ENCODE measurements at places on chromosomes 13 and 19.

DNA sequence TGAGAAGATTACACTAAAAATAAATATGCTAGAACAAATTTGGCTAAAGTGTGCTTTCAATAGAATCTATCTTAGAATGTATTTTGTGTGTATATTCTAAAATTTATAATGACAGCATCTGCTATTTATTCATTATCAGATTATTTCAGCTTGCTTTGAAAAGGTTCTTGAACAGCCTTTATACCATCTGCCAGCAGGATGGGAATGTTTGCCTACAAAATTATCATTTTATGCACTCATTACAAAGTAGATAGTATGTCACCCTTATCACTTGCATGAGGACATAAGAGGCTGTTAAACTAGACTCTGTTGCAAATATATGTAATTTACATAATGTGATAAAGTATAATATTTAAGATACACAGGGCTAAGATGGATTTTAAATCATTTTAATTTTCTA lies 1286.9 kb upstream of the PCDH20 start:
- no peak for DNase-seq

DNA sequence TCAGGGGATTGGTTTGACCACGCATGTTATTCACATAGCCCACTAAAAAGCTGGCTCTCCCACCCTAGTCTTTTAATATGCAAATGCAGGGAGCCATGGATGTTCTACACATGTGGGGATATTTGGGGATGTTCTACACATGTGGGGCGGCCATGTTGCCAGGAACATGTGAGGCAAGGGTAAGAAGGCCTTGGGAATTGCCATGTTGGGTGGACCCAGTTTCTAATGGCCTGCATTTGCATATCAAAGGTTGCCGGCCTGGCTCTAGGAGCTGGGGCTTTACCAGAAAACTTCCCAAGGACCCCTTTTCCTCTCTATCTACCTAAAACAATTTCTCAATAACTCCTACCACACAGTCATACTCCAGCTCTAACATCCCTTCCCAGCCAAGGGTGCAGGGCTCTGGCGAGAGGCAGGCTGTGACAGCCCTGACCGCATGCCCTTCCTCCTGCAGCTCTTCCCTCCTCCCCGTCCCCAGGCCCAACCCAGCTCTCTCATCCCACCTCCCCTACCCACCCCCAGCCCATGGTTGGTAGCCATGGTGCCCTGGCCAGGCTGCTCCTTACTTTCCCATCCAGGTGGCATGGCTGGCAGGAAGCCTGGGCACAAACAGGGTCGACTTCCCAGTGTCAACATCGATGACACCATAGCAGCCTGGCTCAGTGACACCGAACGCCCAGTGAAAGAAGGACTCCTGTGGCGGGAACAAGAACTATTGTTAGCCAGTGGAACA lies 11.0 kb downstream of the PEPD start:
- no peak for DNase-seq

DNA sequence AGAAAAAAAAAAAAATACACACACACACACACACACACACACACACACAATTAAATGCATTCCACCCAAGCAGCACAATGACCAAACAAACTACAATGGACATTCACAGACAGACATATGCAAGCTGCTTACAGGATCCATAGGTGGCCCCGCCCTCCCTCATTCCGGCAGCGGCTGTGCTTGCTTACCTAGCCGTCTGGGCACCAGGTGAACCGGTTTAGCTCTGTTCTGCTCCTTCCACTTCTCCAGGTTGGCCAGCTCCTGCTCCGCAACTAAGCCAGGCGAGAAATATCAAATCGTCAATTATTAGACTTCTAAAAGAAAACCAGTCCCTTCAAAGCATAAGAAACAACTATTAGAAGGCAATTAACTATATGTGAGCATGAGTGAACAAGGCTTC lies 23.1 kb downstream of the EPSTI1 start:
- DNase-seq = no peak

DNA sequence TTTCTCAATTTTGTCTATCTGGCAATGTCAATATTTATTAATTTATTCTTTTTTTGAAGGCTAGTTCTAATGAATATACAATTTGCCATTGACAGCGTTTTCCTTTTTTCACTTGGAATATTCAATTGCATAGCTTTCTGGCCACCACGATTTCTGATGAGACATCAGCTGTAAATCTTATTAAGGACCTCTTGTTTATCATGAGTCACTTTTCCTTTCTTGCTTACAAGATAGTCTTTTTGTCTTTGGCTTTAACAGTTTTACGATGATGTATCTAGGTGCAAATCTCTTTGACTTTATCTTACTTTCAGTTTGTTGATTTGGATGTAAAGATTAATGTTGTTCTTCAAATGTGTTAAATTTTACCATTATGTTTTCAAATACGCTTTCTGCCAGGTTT lies 991.6 kb upstream of the SLC10A2 start:
- DNase-seq = no peak

GRCh38 chr19:11096210-11096841 lies 7.1 kb downstream of the LDLR start:
- peak; percentile 48 for DNase-seq

GRCh38 chr13:82747958-82748357 lies 1134.3 kb downstream of the SLITRK1 start:
- no peak for DNase-seq

DNA sequence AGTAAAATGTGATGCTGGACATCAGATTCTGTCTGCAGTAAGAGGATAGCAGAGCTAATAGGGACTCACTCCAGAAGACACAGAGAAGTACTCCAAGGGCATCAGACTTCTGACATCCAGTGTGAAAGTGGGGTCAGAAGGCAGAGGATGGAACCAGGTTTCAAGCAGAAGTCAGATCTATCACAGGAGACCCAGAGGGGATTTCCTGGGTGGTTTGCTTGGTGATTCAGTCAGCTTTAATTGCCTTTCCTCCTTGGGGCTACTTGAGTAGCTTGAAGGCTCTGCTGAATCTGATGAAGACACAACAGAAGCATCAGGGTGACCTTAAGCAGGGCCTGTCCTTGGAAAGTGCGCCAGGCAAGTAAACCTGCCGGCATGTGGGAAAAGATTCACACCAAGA lies 300.6 kb downstream of the COG6 start:
- DNase-seq = peak; percentile 73

GRCh38 chr13:80454245-80454644 lies 113.3 kb upstream of the SPRY2 start:
- peak; percentile 34 for DNase-seq

DNA sequence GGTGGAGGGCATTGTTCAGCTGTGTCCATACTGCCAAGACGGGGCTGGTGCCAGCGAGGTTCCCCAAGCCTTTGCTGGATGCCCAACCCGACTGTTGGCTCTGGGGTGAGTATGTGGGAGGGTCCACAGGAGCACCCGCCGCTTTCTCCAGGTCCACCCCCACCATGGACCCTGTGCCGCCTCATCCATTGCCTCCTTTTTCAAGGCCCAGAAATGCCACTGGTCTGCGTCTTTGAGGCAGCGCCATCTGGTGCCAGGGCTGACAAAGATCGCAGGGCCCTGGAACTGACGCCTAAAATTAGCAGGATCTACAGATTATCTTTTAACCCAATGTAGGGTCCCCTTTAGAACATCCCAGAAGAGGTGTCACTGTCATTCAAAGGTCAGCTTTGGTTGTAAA lies 34.6 kb downstream of the NFIX start:
- DNase-seq = no peak

DNA sequence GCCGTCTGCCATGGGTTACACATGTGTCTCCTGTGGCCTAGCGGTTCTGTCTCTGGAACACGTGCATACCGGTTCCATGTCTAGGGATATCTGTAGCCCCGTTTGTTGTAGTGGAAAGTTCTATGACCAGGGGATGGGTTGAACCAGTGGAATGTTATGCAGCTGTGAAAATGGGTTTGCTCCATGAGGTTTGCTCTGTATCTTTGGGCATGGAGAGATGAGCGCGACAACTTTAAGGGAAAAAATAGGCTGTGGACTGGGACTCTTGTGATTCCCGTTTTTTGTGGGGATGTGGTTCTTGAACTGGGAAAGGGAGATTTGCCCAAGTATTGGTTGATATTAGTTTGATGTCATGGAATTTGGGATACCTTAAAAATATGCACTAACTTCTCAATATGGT lies 120.4 kb downstream of the KDM4B start:
- no peak for DNase-seq

DNA sequence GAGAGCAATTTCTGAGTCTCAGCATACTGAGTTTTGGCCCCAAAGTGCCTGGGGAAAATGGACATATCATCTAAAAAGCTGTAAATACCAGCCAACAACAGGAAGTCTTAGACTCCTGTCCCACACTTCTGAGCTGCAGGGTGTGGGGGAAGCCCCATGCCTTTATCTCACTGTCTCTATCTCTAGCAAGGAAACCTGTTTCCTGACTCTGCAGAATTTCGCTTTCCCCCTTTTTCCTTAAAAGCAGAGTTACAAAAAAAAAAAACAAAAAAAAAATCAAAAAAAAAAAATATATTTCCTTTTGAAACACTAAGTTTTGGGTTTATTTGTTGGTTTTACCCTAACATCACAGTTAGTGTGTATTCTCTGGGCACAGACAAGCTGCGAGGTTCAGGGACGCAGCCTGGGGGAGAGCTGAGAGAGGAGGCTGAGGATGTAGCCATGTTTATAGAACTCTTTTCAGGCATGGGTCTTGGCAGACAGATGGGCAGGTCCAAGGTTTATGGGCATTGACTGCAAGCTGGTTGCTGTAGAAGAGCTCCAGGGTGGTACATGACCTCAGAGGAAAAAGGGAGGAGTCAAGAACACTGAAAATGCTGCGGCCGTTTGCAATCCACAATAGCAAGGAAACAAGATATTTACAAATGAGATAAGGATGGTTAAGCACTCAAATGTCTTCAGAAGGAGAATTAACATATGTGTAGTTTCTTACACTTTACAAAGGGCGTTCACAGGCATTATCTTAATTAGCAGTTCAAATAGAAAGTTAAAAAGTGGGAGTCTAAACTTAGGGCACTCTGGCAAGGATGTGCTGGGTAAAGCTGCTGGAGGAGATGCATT lies 4.9 kb downstream of the MBNL2 start:
- DNase-seq = no peak

DNA sequence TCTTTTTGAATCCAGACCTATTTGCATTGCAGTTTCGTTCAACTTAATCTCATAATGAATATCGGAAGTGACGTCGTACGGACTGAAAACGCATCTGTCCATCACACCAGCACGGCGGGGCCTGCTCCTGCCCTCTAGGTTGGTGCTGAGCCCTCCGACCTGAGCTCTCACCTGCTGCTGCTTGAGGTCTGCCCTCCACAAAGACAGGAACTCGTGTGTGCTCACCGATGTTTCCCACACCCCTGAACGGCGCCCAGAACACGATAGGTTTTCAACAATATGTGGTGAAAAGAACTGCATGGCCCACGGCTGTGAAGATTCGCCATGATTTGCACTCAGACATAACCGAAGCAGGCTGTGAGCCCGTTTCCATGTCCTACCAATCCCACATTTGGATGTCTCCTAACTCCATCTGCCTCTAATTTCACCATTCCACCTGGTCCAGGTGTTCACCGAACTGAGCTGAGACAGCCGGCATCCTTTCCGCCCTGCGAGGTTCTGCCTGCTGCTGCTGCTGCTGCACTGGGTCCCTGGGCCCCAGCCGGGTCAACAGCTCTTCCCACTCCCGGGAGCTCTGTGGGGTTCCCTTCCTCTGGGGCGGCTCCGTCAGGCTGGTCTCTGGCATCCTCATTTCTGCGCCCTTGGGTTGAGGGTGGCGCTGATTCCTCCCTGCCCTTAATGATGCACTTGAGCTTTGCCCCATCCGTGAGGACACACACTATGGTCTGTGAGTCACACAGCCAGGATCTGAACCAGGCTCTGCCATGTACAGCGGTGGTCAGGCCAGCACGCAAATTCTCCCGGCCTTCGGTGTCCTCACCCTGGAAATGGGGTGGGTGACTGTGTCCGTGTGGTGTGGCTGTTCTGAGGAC lies 20.9 kb downstream of the GRTP1 start:
- DNase-seq = no peak

DNA sequence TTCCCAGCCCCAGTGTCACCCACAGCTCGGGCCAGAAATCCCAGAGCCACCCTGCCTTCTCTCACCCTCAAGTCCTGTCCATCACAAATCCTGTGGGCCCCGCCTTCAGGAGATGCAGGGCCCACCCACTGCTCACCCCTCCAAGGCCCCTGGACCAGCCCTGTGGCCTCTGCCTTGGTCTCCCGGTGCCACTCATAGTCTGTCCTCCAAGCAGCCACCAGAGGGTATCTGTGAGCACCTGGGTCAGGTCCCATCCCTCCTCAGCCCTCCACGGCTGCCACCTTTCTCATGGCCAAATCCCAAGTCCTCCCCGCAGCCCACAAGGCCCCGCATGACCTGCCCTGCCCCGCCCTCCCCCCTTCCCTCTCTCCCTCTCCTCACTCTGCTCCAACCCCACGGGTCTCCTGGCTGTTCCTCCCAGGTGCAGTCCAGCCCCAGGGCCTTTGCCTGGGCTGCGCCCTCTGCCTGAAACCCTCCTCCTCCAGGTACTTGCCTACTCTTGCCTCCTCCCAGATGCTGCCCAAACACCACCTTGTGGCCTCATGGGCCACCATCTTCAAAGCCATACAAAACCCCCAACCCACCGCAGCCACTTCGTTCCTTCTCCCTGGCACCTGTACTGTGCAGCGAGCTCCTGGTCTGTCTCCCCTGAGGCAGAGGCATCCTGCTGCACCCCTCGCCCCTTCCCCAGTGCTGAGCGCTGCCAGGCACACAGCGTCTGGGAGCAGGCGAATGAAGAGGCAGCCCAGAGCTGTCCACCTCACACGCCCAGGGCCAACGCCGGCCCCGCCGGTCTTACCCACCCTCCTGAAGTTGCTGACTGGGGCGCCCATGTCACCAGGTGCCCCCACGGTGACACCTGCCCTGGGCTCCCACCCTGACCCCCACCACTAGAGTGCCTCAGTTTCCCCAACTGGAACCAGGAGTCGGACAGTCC lies 13.2 kb upstream of the UQCR11 start:
- DNase-seq = no peak

- DNase-seq = no peak
These were observed 193.1 kb downstream of the ZNF486 start for GRCh38 chr19:20359933-20360720.

DNA sequence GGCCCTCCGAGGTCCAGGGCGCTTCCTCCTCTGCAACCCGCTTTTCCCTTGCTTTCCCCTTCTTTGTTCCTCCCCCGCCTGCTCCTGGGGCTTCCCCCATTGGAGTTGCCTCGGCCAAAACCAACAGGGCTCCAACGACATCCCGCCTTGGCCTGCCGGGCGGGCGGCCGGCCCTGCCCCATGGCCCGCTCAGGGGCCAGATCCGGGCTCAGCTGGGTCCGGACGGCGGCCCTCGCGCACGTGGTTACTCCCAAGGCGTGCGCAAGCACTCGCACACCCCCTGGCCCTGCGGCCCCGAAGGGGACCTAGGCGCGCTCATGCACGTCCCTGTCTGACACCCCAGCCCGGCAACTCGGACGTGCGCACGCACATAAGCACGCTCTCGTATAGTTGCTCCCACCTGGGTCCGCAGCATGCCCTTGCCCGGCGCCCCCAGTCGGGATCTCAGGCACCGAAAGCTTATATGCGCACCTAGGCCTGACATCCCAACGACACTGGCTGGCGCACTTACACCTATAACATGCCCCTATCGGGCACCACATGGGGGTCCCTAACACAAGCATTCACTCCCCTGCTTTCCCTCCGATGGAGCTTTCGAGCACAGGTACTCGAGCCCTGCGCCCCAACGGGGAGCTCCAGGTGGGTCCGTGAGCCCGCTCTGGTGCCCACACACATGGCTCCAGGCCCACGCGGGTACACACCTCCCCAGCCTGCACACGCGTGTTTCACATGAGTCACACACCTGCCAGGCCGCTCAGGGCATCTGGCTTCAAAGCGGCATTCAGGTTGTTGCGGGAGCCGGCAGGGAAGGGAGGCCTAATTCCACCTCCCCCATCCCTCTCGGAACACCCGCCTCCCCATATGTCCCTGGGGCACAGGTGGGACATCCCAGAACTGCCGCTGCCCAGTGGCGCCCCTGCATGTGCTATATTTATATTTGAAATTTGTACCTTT lies 15.0 kb downstream of the NFIX start:
- no peak for DNase-seq

- no peak for DNase-seq
These were observed 18.0 kb downstream of the MPND start for GRCh38 chr19:4361152-4362046.

Measured in GM12878 (cell line).